ENCODE measurements at places on chromosomes 5 and 9.

GRCh38 chr5:21856987-21857386, 996.2 kb downstream of the CDH12 start:
- no peak for DNase-seq

DNA sequence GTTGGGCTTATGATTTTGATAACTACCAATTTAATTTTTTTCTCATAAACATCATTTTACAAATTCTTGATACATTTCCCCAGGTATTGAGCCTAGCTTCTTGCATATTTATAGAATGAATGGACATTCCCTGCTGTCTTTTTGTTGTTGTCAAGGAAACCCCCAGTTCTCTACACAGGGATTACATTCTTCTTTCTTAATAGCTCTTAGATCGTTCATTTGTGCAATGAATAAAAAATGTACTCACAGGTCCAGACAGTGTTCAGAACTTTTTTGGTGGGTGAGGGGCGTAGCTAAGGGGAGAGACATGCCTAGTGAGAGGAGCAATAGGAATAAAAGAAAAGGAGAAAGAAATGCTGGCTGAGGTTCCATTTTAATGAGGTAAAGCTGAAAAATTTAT, 58.6 kb downstream of the VCAN start:
- peak; percentile 40 for DNase-seq

DNA sequence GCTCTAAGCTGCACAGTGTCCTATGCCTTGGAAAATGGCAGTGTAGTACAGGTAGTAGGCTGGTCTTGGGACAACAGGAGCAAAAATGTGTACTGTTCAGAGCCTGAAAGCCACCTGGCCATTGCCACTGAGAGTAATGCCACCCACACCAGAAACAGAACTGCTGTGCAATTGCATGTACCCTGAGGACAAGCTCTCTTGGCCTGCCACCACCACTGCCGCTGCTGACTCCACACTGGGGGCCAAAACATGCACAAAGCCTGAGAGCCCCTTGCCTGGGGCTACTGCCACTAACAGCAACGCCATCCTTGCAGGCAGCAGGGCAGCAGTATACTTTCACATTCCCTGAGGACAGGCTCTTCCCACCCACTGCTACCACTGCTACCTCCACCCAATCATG, 251.9 kb upstream of the CDH12 start:
- DNase-seq: no peak

- peak; percentile 42 for DNase-seq
Measured at GRCh38 chr9:98994172-98995058, 50.7 kb downstream of the COL15A1 start.

DNA sequence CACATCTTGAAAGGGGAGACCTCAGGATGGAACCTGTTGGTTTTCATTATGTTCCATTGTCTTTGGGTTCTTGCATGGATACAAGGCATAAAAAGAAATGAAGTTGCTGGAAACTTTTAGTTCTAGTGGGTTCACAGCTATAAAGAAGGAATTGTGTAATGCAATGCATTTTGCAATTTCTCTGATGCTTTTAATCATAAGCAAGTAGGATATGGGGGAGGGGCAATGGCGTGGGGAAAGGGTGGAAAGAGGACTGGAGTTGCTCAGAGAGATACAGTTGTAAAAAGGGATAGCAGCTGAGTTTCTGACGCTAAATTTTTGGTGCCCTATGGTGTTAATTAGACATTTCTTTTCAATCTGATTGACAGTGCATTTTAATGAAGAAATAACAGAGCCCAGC, 88.6 kb upstream of the FANCC start:
- DNase-seq: peak; percentile 63

DNA sequence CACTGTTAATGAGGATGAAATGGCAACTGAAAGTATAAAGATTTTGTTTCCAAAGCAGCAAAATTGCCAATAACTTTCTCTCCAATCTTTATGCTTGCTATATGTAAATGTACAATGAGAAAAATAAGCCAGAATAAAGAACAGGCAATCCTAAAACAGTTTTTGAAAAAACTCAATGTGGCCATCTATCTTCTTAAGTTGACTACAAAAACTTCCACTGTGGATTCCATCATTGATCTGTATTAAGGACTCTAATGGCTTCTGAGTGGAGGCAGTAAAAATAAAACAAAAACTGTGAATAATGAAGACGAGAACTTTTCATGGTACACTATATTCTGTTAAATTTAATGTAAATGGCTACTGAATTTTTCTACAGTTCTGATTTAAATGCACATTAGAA, 382.9 kb downstream of the TMEM232 start:
- DNase-seq: no peak

DNA sequence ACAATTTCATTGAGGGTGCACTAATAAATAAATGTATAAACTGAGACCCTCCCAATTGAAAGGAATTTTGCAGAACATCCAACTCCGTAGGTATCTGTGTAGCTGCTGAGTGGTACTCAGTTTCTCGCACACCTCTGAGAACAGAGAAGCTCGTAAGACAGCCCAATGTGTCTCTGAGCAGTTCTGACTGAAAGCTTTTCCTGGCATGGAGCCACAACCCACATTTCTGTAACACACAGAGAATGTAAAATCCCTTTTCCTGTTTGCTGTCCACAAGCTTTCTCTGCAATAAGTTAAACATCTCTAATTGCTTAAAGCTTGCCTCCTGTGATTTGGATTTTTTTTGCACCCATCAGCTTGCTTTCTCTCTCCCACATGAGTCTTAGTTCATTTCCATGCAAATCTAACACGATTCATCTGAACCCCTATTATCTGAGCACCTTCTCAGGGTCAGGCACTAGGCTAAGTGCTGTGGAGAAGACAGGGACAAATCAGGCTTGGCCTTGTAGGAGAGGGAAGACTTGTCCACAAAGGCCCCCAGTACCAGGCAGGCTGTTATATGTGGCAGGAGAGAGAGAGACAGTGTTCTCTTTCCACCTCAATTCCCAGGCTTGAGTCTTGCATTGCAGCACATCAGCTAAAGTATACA, 44.2 kb upstream of the COL15A1 start:
- peak; percentile 89 for DNase-seq

DNA sequence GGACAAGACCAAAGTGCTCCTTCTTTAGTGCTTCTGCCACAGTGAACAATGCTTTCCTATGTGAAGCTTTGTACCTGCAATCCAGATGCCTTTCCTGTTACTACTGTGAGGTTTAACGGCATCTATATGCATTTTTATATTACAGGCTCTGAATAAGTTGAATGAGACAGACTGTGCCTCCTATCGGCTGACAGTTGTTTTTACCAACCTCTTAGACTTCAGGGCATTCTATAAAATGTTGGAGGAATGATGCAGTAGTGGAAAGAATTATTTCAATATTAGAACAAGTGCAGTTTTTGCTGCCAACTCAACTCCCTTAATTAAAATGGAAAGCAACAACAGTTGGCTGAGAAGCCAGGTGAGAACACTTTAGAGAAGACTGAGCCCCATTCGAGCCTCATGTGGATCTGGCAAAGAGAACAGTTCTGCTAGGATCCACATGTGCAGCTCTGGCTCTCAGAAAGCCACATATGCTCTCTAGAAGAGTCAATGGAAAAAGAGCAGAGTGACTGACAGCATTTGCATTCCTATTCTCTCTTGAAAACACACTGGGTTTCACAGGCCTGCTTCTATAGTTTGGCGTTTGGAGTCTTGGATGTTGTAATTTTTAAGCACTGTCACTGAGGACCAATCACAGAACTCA, 147.5 kb downstream of the LURAP1L start:
- peak; percentile 36 for DNase-seq

GRCh38 chr9:110538647-110539041, 40.9 kb downstream of the SVEP1 start:
- peak; percentile 14 for DNase-seq

DNA sequence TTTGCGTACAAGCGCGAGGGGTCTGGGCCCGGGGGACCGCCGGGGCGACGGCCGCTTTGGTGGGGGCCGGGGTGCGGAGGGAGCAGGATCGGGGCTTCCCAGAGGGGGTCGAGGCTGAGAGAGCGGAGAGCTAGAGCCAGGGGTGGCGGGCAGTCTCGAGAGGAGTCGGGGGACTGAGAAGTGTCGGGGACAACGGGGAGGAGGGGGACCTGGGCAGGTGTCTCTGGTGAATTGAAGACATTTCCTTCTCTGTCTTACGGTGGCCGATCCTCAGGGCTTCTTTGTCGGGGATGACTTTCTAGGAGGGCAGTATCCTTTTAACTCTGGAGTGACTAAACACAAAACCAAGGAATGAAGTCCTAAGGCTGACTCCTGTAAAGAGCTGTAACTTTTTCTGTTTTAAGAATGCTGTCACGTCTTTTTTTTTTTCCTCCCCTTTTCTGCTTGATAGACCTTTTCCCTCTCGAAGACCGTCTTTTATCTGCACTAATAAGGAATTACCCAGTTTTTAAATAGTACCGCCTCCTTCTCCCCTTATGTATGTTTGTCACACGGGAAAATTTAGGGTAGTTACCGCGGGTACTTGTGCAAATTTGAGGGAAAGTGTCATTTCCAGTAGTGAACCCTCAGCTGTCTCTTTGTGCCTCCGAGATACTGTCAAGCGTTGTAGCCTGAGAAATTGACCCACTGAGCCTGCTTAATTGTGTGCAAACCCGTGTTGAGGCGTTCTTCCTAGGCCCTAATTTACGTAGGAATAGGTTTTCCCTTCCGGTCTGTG, 822 bp downstream of the DENND4C start:
- peak; percentile 66 for DNase-seq

DNA sequence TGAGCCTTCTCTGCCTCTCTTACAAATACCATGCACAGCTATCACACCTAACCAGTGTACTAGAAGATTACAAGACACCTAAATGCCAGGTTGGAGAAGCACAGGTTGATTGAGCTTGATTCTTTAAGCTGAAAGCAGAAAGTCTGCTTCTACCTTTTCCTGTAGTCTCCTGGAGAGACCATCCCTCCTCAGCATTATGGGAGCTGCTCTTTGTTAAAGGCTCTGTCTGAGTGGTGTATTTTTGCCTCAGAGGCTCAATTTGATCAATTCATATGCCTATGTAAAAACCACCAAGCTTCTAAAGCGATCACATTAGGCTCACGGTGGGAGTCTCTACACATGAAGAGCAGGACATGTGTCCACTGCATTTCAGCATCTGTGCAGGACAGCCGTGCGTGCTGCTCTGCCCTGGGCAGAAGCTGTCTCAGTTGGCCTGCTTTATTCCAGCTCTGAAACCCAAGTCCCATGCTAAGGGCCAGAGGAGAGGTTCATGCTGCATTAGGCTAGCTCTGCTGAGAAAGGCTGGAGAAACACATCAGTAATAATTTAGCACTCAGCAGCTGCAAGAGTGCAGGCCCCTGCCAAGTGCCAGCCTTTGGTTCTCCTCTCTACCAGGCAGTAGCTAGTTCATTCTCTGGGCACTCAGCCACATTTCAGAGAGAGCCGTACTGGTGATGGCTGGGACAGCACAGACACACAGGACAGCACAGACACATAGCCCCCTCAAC, 41.7 kb downstream of the TMEM167A start:
- DNase-seq: no peak

DNA sequence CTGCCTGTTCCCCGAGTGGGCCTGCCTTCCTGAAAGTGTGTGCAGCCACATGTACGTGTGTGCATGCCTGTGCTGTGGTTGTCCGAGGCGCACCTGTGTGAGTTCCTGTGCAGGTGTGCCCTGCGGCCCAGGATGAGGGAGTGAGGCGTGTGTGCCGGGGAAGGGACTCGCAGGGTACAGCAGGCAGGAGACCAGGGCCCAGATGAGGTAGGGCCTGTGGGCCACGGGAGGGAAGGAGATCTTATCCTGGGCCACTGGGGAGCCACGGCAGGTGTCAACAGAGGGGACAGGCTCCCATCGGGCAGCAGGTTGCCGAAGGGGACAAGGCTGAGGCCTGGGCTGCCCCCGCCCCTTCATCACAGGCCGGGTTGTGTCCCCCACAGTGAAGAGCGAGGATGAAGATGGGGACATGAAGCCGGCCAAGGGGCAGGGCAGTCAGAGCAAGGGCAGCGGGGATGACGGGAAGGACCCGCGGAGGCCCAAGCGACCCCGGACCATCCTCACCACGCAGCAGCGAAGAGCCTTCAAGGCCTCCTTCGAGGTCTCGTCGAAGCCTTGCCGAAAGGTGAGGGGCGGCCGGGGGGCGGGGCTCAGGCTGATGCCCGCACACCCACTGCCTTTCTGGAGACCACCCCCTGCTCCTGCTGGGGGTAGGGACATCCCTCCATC, 79.2 kb downstream of the LMX1B start:
- DNase-seq: no peak

- no peak for DNase-seq
Measured at GRCh38 chr5:635306-636055, 23.3 kb downstream of the CEP72 start.

GRCh38 chr5:1748271-1748670, 51.4 kb downstream of the MRPL36 start:
- no peak for DNase-seq

DNA sequence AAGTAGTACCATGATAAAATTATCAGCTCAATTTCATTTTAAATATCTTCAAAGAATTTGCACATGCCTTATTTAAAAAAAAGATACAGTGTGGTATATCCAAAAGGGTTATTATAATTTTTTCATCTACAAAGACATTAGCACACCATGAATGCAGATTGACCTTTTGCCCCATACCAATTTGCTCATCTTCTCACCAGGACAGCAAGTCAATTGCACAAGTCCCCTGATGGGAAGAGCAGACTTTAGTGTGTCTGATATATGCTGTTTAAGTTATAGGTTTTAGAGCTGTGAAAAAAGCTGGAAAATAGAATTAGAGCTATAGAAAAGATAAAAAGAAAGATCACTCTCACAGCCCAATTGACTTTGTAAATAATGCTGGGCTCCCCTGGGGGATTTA, 325.8 kb upstream of the CDH6 start:
- DNase-seq: no peak

GRCh38 chr5:135032999-135033861, 798 bp downstream of the PITX1 start:
- DNase-seq: peak; percentile 54

DNA sequence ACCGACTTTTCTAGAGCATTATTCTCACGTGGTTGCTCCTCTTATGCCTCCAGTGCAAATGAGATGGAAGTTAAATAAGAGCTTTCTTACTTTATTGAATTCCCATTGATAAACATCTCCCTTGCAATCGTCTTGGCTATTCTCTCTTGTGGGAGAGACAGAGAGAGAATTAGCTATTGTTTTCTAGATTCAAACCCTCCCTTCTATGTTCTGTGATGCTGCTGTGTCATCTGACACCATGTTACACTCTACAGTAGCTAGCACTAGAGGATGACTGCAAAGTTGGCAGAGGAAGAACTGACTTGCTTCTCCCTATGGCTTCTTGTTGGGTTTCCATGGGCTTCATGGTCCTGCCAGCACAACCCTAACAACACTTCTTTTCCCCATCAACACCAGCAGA, 134.6 kb upstream of the RANBP3L start:
- no peak for DNase-seq

GRCh38 chr5:157516006-157516405, 56.0 kb downstream of the NIPAL4 start:
- peak; percentile 96 for DNase-seq

DNA sequence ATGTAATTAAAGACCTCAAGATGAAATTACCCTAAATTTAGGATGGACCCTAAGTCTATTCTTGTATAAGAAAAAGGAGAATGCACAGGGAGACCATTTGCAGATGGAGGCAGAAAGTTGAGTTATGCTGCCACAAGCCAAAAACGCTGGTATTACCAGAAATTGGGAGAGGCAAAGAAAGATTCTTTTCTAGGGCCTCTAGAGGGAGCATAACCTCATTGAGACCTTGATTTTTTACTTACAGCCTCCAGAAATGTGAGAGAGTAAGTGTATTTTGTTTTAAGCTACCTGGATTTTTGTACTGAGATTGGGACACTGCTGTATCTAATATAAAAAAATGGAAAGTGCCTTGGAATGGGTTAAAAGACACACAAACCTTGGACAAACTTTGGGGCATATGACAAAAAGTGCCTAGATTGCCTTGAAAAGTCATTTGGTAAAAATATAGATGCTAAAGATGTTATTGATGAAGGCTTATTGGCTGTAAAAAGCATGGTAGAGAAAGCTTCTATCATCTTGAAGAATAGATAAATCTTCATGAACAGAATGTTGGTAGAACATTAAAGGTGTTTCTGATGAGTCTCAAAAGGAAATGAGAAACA, 174.7 kb upstream of the PRDM9 start:
- peak; percentile 20 for DNase-seq
